ENCODE measurements at places on chromosomes 13 and 19. TPM values are rescaled to one million over a fixed set of nuclear protein-coding genes. Genes with fewer than 3 reads are reported as not detected.

ZBTB32 gene
- total RNA-seq, result not detected

PGLYRP2 gene
- total RNA-seq, result not detected

BLOC1S3 gene
- total RNA-seq, result 2.6 TPM

CEACAM6 gene
- not detected for total RNA-seq

PLPPR2 gene
- total RNA-seq, result 4.2 TPM

KLHL26 gene
- total RNA-seq, result 1.4 TPM

NOTCH3 gene
- 0.89 TPM for total RNA-seq

C13orf42 gene
- not detected for total RNA-seq

CD177 gene
- 4.7 TPM for total RNA-seq

MCEMP1 gene
- not detected for total RNA-seq
